ENCODE measurements at places on chromosomes 5 and 9.

DNA sequence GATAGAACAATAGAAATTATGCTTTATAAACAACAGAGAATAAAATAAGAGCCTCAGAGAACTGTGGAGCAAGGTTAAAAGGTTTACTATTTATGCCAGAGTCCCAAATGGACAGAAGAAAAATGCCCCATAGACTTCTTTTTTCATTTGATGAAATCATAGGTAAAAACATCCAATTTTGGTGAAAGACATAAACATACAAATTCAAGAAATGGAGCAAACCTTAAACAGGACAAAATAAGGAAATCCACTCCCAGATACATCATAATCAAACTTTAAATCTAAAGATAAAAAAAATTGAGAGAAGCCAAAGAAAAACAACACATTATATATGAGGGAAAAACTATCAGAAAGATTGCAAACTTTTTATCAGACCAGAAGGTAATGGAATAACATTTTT, 182.8 kb downstream of the GADD45G start:
- no peak for DNase-seq

GRCh38 chr9:104608336-104608735, 2.9 kb upstream of the OR13C2 start:
- DNase-seq, result peak; percentile 1

GRCh38 chr9:911005-911404, 65.5 kb upstream of the DMRT3 start:
- no peak for DNase-seq

DNA sequence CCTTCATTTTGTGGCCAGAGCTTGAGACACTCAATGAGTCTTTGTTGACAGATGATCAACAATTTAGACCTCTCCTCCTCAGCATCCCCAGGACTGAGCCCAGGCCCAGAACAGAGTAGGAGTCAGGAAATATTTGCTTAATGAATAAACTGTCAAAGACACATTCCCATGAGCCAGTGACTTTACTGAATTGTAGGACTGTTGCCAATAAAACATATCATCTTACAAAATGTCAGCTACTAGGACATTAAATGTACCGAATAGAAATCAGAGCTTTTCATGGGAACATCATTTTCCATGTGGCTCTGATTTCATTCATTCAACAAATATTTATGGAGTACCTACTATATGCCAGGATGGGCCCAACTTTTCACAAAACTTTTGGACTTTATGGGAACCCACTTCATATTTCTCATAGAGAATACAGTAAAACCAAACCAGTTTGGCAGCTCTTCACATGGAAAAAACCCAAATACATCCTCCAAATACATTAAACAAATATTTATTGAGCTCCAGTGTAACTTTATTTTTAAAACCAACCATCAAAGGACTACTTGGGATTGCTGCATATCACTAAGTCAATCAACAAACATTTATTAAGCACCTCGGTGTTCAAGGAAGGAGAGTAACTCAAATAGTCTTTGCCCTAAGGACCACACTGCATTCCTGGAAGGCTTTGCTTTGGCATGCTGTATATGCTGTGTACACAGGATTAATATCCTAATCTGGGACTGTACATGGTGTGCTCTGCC, 11.4 kb downstream of the VDAC1 start:
- DNase-seq, result peak; percentile 77

- DNase-seq, result no peak
Observed at GRCh38 chr5:41935544-41935943, 10.5 kb downstream of the FBXO4 start.

DNA sequence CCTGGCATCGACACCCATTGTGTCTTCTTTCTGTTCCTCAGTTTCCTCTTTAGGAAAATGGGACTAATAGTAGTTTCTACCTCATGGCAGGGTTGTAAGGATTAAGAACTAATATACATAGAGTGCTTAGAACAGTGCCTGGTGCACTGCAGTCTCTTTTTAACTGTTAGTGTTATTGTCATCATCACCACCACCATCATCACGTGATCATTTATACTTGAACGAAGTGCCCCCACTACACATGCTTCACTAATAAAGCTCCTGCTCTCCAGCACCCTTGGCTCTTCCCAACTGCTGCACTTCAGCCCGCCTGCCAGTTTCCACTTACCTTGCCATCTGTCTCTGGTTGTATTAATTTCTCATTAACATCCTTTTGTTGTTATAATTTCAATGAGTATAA, 35.8 kb upstream of the MAST4 start:
- DNase-seq, result no peak

- DNase-seq, result no peak
Observed at GRCh38 chr5:141704782-141705297, 22.8 kb upstream of the ARAP3 start.

DNA sequence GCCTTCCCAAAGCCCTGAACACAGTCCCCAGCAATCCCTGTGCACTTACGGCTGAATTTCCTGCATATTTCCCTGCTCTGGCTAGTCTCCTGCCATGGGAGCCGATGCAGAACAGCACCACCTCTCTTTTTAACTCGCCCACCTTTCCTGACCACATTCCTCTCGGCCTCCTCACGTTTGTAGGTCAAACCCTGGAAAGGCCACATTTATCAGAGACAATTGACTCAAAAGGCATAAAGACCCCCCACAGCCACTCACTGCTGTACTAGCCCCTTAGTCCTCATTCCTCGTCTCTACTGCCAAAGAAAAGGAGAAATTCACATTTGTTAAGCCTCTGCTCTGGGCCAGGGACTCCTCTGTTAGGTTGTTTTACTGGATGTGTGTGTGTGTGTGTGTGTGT, 43.6 kb downstream of the ENC1 start:
- DNase-seq, result no peak
